ENCODE measurements at places on chromosomes 5 and 9. TPM values are rescaled to one million over a fixed set of nuclear protein-coding genes. Genes with fewer than 3 reads are reported as not detected.

Gene SEMA6A
- total RNA-seq = 2.6 TPM

Gene FRRS1L
- 22.3 TPM for total RNA-seq

Gene CYLC2
- 0.58 TPM for total RNA-seq

Gene ABCA1
- total RNA-seq = 12.5 TPM

Gene PCDHB10
- total RNA-seq = 25.4 TPM

Gene DBN1
- 155 TPM for total RNA-seq

Gene CARD6
- 0.45 TPM for total RNA-seq

Gene TSSK1B
- total RNA-seq = not detected

Gene MYMK
- not detected for total RNA-seq

Gene EPB41L4B
- 5.3 TPM for total RNA-seq

Gene CCDC171
- total RNA-seq = 13.6 TPM

Gene LRRC19
- 0.94 TPM for total RNA-seq

Gene PAEP
- 11.7 TPM for total RNA-seq

Gene DHX29
- total RNA-seq = 26.4 TPM

Gene FAM151B
- total RNA-seq = 3.4 TPM

Gene MARCHF6
- total RNA-seq = 86.3 TPM

Gene IRX2
- total RNA-seq = 9.0 TPM

Gene CATSPER3
- 0.27 TPM for total RNA-seq

Gene ANKRD20A1
- 4.8 TPM for total RNA-seq

Gene COL15A1
- 0.30 TPM for total RNA-seq

Gene PKD2L2
- total RNA-seq = 0.41 TPM

Gene TTF1
- total RNA-seq = 22.6 TPM

Gene RHOBTB3
- total RNA-seq = 99.7 TPM

Gene WDR38
- total RNA-seq = 14.0 TPM

Gene PFN3
- not detected for total RNA-seq

Gene ARAP3
- total RNA-seq = 0.68 TPM

Gene FOXD4
- total RNA-seq = 0.48 TPM

Gene SAXO1
- 0.87 TPM for total RNA-seq

Gene ATP10B
- total RNA-seq = 0.56 TPM

Gene SV2C
- 11.1 TPM for total RNA-seq

Gene ADGRV1
- 59.3 TPM for total RNA-seq

Gene GAS1
- total RNA-seq = 2.9 TPM

Gene PPIC
- total RNA-seq = 3.6 TPM

Gene RFESD
- 3.1 TPM for total RNA-seq

Gene DEPDC1B
- total RNA-seq = 8.6 TPM

Gene RANBP3L
- 2.6 TPM for total RNA-seq

Gene PRR16
- total RNA-seq = 0.96 TPM

Gene FYB1
- total RNA-seq = 0.29 TPM

Gene ARHGEF28
- 1.0 TPM for total RNA-seq

Gene SPATA31C1
- not detected for total RNA-seq

Gene CSF2
- not detected for total RNA-seq

Gene SMARCA2
- total RNA-seq = 47.6 TPM

Gene OBP2B
- total RNA-seq = not detected

Gene PCDHB16
- total RNA-seq = 1.5 TPM

Gene OGN
- total RNA-seq = 8.2 TPM

Gene UNC13B
- 71.1 TPM for total RNA-seq

Gene BHMT
- 0.63 TPM for total RNA-seq

Gene RGMB
- total RNA-seq = 57.2 TPM

Gene DIMT1
- 31.1 TPM for total RNA-seq

Gene ARHGEF37
- total RNA-seq = 11.8 TPM

Gene P4HA2
- total RNA-seq = 37.5 TPM

Gene C9orf50
- not detected for total RNA-seq

Gene ZNF367
- 1.7 TPM for total RNA-seq

Gene ACSL6
- 2.9 TPM for total RNA-seq

Gene WDR55
- 11.0 TPM for total RNA-seq

Gene TAS2R1
- 0.17 TPM for total RNA-seq

Data from motor neuron (in vitro differentiated cells).